Body of pancreas (tissue), 4 donors: ENCODE measurements at places on chromosomes 5 and 9. TPM values are rescaled to one million over a fixed set of nuclear protein-coding genes. Genes with fewer than 3 reads are reported as not detected.

DNA sequence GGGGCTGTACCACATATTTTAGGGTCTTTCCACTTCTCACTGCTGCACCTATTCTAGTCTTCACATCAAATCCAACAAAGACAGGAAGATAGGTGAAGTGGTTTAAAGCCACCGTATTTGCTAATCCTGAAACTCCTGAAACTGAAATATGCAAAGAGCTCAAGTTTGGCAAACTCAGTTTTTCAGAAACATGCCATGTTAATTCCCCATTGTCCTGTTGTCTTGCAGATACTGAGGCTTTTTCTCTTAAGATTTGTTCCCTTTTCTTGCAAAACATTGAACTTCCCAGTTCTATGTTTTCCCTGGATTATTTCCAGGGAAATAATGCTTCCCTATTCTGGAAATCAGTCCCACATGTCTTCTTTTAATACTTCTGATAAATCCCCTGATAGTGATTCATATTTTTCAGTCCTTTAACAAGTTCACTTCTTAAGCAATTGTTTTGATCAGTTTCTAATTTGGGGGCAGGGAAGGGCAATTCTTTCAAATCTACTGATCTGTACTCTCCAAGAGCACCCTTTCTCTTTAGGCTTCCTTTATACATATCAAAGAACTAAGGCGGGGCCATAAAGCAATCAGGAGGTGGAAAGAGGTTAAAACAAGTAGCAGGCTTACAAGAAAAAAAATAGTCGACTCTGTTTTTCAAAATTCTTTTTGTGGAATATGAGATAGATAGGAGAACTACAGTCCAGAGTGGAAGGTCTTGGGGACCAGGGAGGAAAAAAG lies 648.5 kb downstream of the BNC2 start:
- no peak overlapping the region for H3K4me3 ChIP-seq
- no peak for DNase-seq
- H3K27ac ChIP-seq: no peak overlapping the region
- H3K27me3 ChIP-seq: peaks cover 5% of the 10 kb centered on the region
- no peaks in the 10 kb centered on the region for H3K36me3 ChIP-seq

GRCh38 chr5:118989816-118990215 lies 1.5 kb upstream of the DTWD2 start:
- H3K36me3 ChIP-seq: no peaks in the 10 kb centered on the region
- H3K27me3 ChIP-seq: no peaks in the 10 kb centered on the region
- no peak for DNase-seq
- H3K4me3 ChIP-seq: no peak overlapping the region
- peak overlapping the region; percentile 96 for H3K27ac ChIP-seq

- no peak overlapping the region for H3K27ac ChIP-seq
- H3K27me3 ChIP-seq: no peaks in the 10 kb centered on the region
- no peaks in the 10 kb centered on the region for H3K4me1 ChIP-seq
- no peaks in the 10 kb centered on the region for H3K36me3 ChIP-seq
- no peak for DNase-seq
Measured at GRCh38 chr9:406886-407654, 192.4 kb downstream of the DOCK8 start.

ZNF366 gene
- total RNA-seq: under 0.01 TPM

PCA3 gene
- total RNA-seq: not detected
